SW 1271 (cell line): ENCODE measurements at places on chromosomes 6 and 20.

DNA sequence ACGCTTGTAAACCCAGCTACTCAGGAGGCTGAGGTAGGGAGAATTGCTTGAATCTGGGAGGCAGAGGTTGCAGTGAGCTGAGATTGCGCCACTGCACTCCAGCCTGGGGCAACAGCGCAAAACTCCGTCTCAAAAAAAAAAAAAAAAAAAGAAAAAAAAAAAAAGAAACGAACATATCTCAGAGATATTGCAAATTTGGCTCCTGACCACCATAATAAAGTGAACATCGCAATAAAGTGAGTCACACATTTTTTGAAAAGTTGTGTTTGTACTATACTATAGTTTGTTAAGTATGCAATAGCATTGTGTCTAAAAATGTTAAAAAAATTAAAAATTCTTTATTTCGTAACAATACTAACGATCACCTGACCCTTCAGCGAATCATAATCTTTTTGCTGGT, 13.3 kb downstream of the RSPH9 start:
- no peak for DNase-seq

DNA sequence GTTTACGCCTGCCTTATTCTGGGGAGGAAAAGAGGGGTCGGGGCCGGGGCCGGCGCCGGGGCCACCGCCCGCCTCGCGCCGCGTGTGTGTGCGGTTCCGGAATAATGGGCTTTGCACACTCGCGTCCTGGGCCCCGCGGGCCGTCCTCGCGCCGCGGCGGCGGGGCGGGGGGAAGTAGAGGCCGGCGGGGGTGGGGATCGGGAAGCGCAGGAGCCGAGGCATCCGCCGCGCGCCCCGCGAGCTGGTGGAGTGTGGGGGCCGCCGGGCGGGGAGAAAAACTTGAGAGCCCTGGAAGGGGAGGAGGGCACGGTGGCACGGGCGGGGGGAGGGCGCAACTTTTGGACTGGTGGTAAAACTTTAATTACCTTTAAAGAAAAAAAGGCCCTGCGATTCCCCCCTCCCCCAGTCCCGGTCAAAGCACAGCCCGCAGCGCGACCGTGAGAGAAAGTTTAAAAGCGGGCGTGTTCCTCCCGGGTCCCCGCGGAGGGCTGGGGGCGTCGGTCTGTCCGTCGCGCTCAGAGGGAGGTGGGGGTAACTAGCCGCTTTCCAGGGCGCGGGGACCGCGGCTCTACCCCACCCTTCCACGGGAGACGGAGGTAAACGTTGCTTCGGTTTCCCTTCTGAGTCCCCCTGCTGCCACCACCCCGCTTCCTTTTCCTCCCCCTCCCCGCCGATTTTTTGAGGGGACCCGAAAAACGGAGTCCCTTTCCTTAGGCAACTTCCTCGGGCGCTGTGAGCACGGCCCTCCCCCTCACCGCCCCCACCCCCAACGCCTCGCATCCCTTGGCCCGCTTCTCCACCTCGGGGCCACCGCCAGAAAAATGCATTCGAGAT, 1.9 kb downstream of the L3MBTL3 start:
- DNase-seq: no peak

DNA sequence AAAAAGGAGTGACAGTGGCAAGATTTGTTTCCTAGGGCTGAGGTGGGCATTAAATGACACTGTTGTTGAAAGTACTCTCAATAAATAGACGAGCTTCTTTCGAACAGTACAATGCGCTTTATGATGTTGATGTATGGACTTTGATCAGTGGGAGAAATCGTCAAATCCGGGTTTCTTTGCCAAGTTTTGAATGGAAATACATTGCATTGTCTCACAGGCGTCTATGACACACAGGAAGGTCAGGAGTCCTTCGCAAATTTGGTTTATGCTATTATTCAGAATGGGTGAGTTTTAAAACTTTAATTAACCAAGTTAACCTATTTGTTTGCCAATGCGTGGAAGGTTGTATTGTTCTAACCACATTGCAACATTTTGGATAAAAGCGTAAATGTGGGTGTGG, 547.3 kb upstream of the SLC35B3 start:
- DNase-seq: no peak

DNA sequence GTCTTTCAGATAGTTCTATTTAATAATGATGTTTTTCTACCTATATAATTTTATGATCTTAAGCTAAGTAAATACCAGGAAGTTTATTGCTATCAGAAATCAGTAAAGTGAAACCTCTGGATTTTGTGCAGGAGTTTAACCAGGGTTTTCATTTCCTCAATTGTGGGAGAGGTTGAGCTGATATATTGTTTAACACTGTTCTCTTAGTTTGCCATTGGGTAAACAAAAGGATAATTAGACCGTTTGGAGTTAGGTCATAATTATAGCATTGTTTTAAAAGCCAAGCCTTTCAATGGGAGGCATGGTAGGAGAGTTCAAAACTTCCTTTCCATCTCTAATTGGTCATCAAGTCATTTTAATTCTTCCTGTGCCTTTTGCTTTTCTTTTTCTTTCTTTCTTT, 58.7 kb downstream of the STXBP5 start:
- DNase-seq: no peak

GRCh38 chr6:63529498-63529897, 42.8 kb upstream of the LOC128125822 start:
- DNase-seq: no peak

DNA sequence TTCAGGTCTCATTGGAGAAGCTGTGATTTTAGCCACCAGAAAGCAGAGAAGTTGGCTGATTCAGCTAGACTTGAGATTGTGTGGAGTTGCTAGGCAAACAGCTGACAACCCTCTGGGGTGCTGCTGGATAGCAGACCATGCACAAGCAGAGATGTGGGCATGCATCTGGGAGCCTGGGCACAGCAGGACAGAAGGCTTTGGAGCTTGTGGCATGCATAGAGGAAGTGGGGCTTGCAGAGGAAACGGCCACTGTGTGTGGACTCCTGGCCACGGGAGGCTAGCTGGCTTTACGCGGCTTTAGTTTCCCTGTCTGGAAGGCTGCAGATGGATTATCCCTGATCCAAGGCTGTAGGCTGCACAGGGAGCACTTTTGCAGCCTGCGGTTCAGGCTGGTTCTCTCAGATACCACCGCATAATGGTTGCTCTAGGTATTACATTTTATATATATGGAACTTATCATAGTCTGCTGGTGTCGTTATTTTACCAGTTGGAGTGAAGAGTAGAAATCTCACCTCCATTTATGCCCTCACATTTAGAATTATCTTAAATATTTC, 10.4 kb downstream of the ZNF831 start:
- DNase-seq: no peak

GRCh38 chr6:152821525-152821924, 70.9 kb downstream of the VIP start:
- DNase-seq: no peak

GRCh38 chr20:38633577-38634093, 32.0 kb downstream of the ARHGAP40 start:
- DNase-seq: peak; percentile 58
